T follicular helper cell (primary cell): ENCODE measurements at places on chromosomes 1 and 21.
A peak's percentile ranks its signal among the peaks of the same experiment; 100 is the strongest.

GRCh38 chr1:110286564-110286963 is 52.6 kb upstream of the RBM15 start:
- DNase-seq, result no peak

DNA sequence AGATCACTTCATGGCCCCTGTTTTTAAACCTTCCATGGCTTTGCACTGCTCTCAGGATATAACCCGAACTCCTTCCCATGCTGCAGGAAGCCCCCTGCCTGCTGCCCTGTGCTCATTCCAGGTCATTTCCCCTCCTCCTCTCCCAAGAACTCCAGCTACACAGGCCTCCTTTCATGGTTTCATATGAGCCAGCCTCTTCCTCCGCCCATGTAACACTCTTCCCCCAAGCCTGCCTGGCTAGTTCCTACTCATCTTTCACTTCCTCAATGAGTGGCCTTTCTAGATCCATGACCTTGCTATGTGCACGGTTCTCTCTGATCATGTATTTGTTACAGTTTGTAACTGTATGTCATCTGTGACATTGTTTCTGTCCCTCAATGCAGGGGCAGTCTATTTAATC is 3.1 kb upstream of the NCF2 start:
- DNase-seq, result no peak

DNA sequence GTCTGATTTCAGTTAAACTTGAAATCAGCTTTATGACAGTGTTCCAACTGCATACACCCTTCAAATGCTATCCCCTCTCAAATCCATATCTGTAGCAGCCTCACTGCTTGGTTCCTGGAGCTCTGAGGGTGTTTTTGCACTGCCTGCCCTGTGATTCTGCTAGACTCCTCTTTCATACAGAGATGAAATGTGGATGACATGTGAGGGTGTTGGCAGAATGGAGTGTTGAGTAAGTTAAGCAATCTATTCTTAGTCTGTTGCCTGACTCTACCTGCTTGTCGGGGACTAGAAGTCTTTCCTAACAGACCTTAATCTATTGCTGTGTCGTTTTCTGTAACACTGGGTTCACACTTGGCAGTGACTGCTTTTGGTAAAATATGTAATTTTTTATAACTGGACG is 9.8 kb downstream of the IGSF5 start:
- no peak for DNase-seq

- DNase-seq, result no peak
Measured at GRCh38 chr1:245091818-245092637, 62.8 kb upstream of the KIF26B start.

GRCh38 chr1:235429143-235429542 is 61.9 kb downstream of the TBCE start:
- DNase-seq, result no peak

DNA sequence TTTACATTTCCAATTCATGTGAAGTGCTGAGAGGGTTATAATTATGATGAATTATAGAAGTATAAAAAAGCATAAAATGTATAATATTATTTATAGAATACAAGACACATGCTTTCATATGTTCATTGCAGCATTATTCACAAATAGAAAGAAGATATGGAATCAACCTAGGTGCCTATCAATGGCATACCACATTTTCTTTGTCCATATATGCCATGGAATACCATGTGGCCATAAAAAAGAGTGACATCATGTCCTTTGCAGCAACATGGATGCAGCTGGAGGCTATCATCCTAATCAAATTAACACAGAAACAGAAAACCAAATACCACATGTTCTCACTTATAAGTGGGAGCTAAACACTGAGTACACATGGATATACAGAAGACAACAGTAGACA is 85.1 kb upstream of the C1orf105 start:
- DNase-seq, result no peak

- DNase-seq, result no peak
Measured at GRCh38 chr21:34351786-34352241, 12.0 kb upstream of the KCNE2 start.

DNA sequence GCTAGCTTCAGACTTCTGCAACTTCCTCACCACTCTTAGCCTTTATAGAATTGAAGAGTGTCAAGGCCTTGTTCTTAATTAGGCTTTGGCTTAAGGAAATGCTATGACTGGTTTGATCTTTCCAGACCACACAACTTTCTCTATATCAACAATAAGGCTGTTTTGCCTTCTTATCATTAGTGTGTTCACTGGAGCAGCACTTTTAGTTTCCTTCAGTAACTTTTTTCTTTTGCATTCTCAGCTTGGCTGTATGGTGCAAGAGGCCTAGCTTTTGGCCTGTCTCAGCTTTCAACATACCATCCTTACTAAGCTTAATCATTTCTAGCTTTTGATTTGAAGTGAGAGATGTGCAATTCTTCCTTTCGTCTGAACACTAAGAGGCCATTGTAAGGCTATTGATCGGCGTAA is 8.6 kb downstream of the PRKACB start:
- no peak for DNase-seq

GRCh38 chr1:199297887-199298286 is 659.0 kb downstream of the PTPRC start:
- DNase-seq, result no peak

DNA sequence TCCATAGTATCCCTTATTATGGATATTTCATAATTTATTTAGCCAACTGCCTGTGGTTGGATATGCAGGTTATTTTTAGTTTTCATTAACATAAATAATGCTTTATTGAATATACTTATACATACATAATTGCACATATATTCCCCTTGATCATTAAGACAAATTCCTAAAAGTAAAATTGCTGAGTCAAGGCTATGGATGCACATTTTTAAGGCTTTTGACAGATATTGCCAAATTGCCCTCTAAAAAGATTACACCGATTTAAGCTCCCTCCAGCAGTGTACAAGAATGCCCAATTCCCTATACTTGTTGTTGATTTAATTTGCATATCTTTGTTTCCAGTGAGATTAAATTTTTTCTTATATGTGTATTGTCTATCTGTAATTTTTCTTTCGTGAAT is 176.7 kb downstream of the C1orf94 start:
- no peak for DNase-seq

GRCh38 chr21:38804789-38805327 is 871 bp upstream of the ETS2 start:
- DNase-seq, result no peak

DNA sequence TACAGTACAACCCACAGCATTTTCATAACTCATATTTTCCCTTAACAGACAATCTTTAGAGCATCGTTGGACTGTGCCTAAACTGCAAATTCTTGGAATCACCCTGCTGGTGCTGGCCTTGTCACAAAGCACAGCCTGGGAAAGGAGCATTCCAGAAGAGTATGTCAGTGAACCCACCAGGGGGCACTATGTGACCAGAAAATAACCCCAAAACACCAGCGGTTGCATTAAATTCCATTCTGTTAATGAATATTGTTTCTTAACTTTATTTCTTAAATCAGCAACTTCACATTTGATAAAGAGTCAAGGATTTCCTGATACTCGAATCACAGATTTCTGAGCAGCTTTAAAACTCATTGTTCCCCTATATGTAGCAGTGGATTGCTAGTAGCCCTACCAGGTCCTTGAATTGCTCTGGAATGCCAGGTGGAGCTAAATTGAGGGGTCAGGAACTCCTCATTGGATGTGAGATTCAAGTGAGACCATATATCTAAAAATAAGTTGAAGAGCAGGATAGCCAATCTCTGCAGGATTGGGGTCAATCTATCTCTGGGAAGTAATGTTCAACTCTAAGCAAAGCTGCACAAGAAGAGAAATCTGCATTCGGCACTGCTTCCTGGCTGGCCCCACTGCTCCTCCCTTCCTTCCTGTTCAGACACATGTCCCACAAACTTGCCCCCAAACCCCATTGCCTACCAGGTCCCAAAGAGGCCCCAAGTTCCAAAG is 12.7 kb upstream of the RAB4A start:
- DNase-seq, result peak; percentile 55

- no peak for DNase-seq
Measured at GRCh38 chr1:212269306-212269705, 15.9 kb upstream of the PPP2R5A start.

DNA sequence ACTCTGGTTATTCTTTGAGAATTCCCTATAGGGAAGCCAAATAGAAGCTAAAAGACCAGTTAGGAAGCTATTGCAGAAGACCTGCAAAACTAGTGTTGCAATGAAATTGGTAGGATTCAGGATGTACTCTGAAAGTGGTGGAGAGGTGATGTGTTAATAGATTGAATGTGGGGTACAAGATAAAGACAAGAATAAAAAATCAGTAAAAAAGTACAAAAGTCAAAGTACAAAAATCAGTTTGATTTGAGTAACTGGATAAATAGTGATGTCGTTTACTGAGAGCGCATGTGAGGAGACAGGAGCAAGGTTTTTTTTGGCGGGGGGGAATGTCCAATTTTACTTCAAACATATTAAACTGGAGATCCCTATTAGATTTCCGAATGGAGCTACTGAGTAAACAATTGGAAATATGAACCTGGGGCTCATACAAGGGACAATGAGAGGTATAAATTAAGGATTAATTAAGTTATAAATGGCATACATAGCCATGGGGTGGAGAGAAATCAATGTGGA is 2.5 kb upstream of the DCAF8 start:
- DNase-seq, result no peak

DNA sequence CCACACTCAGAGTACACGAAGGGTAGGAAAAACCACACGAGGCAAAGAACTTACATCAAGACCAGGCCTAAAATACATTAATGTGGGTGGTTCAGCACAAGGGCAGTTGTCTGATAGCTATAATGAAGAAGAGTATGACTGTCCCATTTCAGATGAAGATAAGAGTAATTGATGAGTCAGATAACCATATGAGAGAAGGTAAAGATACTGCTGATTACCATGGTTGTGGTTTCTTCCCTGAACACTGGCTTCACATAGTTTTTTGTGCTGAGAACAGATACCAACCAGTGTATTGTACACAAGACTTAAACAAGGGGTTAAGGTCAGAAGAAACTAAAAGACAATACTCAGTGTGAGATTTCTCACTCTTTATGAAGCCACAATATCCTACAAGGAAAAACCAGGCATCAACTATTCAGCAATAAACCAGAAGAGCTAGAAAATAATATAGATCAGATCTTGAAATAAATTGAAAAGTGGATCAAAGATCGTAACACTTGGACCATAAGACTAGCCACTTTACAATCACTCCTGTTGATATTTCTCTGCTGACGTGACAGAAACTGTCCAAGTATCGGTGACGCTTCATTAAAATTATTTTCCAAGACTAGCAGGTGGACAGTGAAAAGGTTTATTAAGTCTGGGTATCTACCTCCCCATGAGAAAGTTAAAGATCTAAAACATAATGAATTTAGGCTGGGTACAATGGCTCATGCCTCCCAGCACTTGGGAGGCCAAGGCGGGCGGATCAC is 28.6 kb downstream of the PUM1 start:
- no peak for DNase-seq
